Upper lobe of right lung (tissue), 1 donor: ENCODE measurements at places on chromosomes 12 and 14. TPM values are rescaled to one million over a fixed set of nuclear protein-coding genes. Genes with fewer than 3 reads are reported as not detected.
A peak's percentile ranks its signal among the peaks of the same experiment; 100 is the strongest.

- H3K4me1 ChIP-seq, result no peaks in the 10 kb centered on the region
- no peak overlapping the region for H3K27ac ChIP-seq
- DNase-seq, result peak; percentile 61
- no peaks in the 10 kb centered on the region for H3K36me3 ChIP-seq
- no peak overlapping the region for H3K4me3 ChIP-seq
- H3K27me3 ChIP-seq, result no peaks in the 10 kb centered on the region
Measured at GRCh38 chr14:105141486-105142281, 26.9 kb downstream of the JAG2 start.

The OR4E2 gene
- total RNA-seq, result not detected

DNA sequence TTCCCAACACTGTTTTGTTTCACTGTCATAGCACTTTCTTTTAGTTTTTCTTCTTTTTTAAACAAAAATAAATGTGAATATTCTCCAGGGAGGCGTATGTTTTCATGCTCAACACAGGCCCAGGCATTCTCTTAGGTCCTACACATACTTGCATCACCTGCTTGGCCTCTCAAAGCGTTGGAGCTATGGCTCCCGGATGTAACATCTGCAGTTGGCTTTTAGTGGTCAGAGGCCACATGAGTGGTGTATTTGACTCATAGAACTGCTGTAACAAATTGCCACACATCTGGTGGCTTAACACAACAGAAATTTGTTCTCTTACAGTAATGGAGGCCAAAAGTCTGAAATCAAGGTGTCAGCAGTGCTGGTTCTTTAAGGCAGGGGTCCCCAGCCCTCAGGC is 44.6 kb upstream of the VRK1 start:
- H3K27ac ChIP-seq, result no peak overlapping the region
- no peak for DNase-seq
- peaks cover 7% of the 10 kb centered on the region for H3K27me3 ChIP-seq
- no peak overlapping the region for H3K4me3 ChIP-seq
- no peaks in the 10 kb centered on the region for H3K36me3 ChIP-seq

- H3K27ac ChIP-seq, result no peak overlapping the region
- no peak overlapping the region for H3K4me3 ChIP-seq
- H3K4me1 ChIP-seq, result no peaks in the 10 kb centered on the region
- no peak for DNase-seq
- no peaks in the 10 kb centered on the region for H3K27me3 ChIP-seq
- no peaks in the 10 kb centered on the region for H3K36me3 ChIP-seq
Measured at GRCh38 chr12:71417181-71417580, 22.4 kb upstream of the LGR5 start.

- DNase-seq, result no peak
- H3K4me1 ChIP-seq, result peaks cover 59% of the 10 kb centered on the region
- peaks cover 21% of the 10 kb centered on the region for H3K36me3 ChIP-seq
- peak overlapping the region; percentile 14 for H3K4me3 ChIP-seq
Measured at GRCh38 chr12:6323340-6323994, 13.0 kb downstream of the PLEKHG6 start.

- no peaks in the 10 kb centered on the region for H3K4me1 ChIP-seq
- H3K36me3 ChIP-seq, result no peaks in the 10 kb centered on the region
- H3K27me3 ChIP-seq, result no peaks in the 10 kb centered on the region
- no peak overlapping the region for H3K27ac ChIP-seq
- H3K4me3 ChIP-seq, result no peak overlapping the region
- DNase-seq, result no peak
Measured at GRCh38 chr12:100908501-100908900, 113.9 kb downstream of the ANO4 start.

The TOMM20L gene
- not detected for total RNA-seq

The SYCP3 gene
- total RNA-seq, result 0.64 TPM

- H3K4me3 ChIP-seq, result no peak overlapping the region
- H3K27me3 ChIP-seq, result no peaks in the 10 kb centered on the region
- H3K27ac ChIP-seq, result peak overlapping the region; percentile 30
Measured at GRCh38 chr14:105152794-105153241, 15.8 kb downstream of the JAG2 start.

The TBX3 gene
- 35.9 TPM for total RNA-seq

DNA sequence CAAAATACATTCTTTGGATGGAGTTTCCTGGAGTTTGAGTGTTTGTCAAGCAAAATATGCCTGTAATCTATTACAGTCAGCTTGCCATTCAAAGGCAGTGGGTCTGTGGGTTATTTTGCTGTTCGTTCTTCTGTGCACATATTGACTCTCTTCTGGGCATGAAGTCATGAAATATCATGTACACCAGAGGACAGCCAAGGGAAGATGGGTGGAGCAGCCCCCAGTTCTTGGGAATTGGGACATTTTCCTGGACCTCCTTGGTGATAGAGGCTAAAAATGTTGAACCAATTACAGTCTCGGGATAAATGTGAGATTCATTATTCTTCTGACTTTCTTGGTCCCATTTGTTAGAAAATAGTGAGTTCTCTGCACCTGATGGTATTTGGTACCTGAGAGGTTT is 89.1 kb downstream of the FOXN4 start:
- H3K4me1 ChIP-seq, result no peaks in the 10 kb centered on the region
- H3K27ac ChIP-seq, result no peak overlapping the region
- H3K27me3 ChIP-seq, result no peaks in the 10 kb centered on the region
- DNase-seq, result no peak
- H3K4me3 ChIP-seq, result no peak overlapping the region
- H3K36me3 ChIP-seq, result peaks cover 77% of the 10 kb centered on the region

GRCh38 chr14:50477760-50478159 is 54.6 kb downstream of the MAP4K5 start:
- no peak overlapping the region for H3K4me3 ChIP-seq
- no peak for DNase-seq
- H3K27ac ChIP-seq, result no peak overlapping the region
- peaks cover 34% of the 10 kb centered on the region for H3K36me3 ChIP-seq
- no peaks in the 10 kb centered on the region for H3K27me3 ChIP-seq

- H3K36me3 ChIP-seq, result no peaks in the 10 kb centered on the region
- no peaks in the 10 kb centered on the region for H3K4me1 ChIP-seq
- H3K27me3 ChIP-seq, result peaks cover 8% of the 10 kb centered on the region
- H3K27ac ChIP-seq, result no peak overlapping the region
Measured at GRCh38 chr12:5177731-5178130, 134.1 kb downstream of the KCNA5 start.

- H3K4me1 ChIP-seq, result no peaks in the 10 kb centered on the region
- H3K4me3 ChIP-seq, result no peak overlapping the region
- H3K36me3 ChIP-seq, result peaks cover 29% of the 10 kb centered on the region
Measured at GRCh38 chr14:69441948-69442347, 42.6 kb upstream of the PLEKHD1 start.

DNA sequence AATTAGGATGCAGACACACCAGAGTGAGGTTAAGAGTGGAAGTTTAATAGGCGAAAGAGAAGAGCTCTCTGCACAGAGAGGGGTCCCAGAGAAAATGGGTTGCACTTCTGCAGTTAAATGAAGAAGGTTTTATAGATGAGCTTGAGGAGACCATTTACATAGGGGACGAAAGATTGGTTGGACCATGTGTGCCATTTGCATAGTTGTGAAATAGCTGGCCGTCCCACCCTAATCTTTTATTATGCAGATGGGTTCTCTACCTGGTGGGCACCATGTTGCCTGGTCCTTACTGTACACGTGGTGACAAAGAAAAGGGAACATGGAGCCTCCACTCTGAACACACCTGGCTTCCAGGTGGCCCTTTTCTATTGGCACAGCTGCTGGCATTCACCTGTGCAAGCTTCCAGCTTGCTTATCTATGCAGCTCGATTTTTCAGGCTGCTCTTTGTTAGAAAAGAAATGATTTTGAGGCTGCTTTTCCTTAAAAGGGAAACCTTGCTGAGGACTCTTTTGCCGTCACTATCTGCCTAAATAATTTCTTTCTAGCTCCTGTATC is 67.1 kb upstream of the SRSF5 start:
- H3K27ac ChIP-seq, result no peak overlapping the region
- peaks cover 90% of the 10 kb centered on the region for H3K4me1 ChIP-seq
- H3K27me3 ChIP-seq, result no peaks in the 10 kb centered on the region
- no peak overlapping the region for H3K4me3 ChIP-seq

GRCh38 chr14:50920482-50921230 is 23.6 kb downstream of the PYGL start:
- no peak overlapping the region for H3K27ac ChIP-seq
- peaks cover 61% of the 10 kb centered on the region for H3K36me3 ChIP-seq

GRCh38 chr12:25501549-25501948 is 51.5 kb downstream of the LMNTD1 start:
- no peak overlapping the region for H3K27ac ChIP-seq
- DNase-seq, result no peak
- no peaks in the 10 kb centered on the region for H3K4me1 ChIP-seq
- H3K4me3 ChIP-seq, result no peak overlapping the region
- no peaks in the 10 kb centered on the region for H3K27me3 ChIP-seq
- no peaks in the 10 kb centered on the region for H3K36me3 ChIP-seq
